ENCODE measurements at places on chromosomes 1 and 21.

DNA sequence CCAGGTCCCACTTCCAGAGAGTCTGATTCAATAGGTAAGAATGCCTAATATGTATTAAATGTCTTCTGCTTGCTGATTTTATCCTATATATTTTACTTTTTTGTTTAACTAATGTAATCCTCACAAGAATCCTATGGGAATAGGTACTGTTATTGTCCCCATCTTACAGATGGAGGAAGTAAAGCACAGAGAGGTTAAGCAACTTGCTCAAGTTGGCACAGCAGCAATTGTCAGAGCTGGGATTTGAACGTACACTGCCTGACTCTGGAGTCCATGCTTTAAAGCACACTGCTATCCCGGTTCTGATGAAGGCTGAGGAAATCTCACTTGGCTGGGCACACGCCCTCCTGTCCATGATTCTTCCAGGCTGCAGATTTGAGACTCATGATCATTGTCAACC, 62.8 kb downstream of the IGSF21 start:
- DNase-seq, result no peak

GRCh38 chr1:14739082-14739832, 140.8 kb downstream of the KAZN start:
- no peak for DNase-seq

GRCh38 chr1:17125756-17126237, 6.5 kb upstream of the PADI2 start:
- DNase-seq, result peak; percentile 60

DNA sequence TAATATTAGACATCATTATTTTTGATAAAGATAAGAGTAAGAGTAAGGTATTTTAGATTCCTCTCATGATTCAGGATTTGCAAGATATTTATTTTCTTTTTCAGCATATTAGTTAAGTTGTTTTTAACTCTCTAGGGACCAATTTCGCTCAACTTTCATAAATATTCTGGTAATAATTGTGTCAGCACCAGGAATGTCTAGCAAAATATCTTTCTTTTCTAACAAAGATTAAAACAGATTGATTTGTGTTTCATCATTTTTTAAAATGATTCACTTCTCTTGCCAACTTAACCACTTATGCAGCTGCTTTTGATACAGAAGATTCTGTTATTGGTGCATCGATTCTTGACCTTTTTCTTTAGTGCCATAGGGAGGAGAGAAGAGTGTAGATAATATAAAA, 172.8 kb upstream of the PTGFR start:
- no peak for DNase-seq

GRCh38 chr1:160935527-160936258, 18.9 kb downstream of the ITLN2 start:
- no peak for DNase-seq
